ENCODE measurements at places on chromosomes 2 and 18.

- no peak for DNase-seq
These were observed 137.6 kb downstream of the ATL2 start for GRCh38 chr2:38239452-38239851.

- no peak for DNase-seq
These were observed 130.1 kb upstream of the COPS8 start for GRCh38 chr2:236955521-236956030.

DNA sequence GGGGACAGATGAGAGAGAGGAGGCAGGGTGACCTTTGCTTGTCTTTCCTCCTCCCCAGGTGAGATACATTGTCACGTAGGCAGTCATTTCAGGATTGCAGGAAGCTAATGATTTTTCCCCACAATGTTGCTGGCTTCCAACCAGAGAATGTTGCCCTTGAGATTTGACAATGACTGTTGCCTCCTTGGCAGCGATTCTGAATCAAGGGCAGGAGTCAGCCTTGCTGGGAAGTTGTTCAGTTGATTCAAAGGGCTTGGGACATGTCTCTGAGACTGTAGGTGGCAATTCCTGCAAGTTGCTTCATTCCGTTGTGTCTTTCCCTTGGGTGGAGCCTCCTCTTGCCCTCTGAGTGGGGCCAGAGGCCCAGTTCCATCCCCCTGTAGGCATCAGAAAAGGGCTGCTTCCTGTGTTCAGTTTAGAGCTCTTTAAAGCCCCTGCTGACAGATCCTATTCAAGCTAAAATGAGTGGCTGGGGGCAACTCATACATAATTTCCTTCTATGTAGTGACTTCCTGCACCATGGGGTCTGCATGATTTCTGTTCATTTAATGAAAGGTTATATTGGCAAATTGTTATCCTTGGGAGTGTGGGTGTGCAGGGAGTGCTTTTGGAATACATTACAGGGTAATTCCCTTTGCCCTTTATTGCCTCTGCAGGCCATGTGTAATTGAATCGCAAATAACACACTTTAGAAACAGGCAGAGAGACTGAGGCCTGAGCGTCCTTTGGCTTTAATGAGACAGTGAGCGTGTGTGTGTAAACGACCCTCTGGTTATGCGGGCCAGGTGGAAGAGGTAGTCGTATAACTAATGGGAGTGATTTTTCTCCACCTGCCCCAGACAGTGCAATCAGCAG, 52.4 kb downstream of the GPR39 start:
- no peak for DNase-seq

GRCh38 chr18:5073026-5073944, 123.8 kb downstream of the AKAIN1 start:
- DNase-seq = peak; percentile 78

DNA sequence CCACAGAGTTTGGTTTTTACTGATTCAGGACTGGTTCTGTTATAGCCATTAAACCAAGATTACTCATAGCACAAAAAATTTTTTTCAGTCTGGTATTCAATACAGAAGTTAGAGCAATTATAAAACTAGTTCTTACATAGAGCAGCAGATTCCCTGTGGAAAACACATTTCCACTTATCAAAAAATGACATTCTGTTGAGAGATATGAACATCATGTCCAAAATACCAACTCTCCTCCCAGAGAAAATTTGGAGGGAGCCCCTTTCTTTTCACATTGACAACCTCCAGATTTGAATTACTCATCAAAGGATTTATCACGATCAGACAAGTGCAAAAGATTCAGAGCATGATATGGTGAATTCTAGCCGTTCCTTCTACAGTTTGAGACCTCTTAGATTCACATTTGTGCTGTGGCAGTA, 126.8 kb upstream of the SERPINE2 start:
- no peak for DNase-seq

DNA sequence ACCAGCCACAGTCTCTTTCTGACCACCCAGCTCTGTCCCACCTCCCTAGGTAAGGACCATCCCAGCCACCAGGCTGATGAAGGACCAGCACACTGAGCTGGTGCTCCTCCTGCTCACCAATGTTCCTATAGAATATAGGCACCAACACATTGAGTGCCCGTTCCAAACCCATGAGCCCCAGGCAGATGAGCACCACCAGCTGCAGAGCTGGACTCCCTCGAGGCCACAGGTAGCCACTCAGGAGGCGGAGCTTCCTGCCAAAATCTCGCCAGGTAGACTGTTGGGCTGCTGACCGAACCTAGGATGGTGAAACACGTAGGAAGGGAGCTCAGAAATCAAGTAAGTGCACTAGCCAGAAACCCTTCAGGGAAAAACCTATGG, 2.2 kb downstream of the ABCB6 start:
- no peak for DNase-seq

Data from cerebellar cortex (tissue), 1 donor.